Fibroblast of upper back skin (primary cell): ENCODE measurements at places on chromosomes 2 and 18.

DNA sequence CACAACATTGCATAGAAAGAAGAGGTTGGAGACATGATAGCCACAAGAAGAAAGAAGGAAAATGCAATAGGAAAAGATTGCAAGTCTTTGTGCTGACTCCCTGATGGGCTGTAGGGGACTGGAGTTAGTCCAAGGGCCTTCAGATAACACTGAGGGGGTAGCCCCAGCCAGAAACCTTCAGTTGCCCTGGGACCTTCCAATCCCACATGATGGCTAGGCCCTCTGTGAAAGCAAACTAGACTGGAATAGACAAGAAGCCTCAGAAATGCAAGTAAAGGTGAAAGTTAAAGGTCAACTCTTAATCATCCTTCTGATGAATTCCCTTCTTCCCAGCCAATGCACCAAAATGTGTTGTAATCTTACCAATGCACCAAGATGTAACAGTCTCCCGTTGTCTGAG, 19.2 kb downstream of the CMPK2 start:
- no peak for DNase-seq

- no peak for DNase-seq
Measured at GRCh38 chr2:121521359-121521758, 9.3 kb upstream of the RNU4ATAC start.

GRCh38 chr2:121273116-121273515, 11.9 kb downstream of the TFCP2L1 start:
- no peak for DNase-seq

DNA sequence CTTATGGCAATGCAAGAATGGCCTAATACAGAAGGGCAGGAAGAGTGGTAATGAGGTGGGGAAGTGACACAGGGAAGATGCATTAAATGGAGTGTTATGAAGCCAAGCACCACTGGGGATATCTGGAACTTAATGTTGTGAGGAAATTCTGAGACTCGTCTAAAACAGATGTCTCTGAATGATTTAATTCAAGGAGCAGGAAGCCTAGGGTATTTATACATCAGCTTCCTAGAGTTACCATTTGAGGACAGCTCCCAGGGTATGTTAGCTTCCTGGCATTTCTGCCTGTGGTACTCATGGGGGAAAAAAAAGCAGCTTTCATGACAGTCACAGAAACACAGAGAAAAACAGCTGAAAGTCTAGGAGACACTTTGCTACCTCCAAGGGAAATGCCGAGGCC, 989.5 kb downstream of the CBLN2 start:
- no peak for DNase-seq

DNA sequence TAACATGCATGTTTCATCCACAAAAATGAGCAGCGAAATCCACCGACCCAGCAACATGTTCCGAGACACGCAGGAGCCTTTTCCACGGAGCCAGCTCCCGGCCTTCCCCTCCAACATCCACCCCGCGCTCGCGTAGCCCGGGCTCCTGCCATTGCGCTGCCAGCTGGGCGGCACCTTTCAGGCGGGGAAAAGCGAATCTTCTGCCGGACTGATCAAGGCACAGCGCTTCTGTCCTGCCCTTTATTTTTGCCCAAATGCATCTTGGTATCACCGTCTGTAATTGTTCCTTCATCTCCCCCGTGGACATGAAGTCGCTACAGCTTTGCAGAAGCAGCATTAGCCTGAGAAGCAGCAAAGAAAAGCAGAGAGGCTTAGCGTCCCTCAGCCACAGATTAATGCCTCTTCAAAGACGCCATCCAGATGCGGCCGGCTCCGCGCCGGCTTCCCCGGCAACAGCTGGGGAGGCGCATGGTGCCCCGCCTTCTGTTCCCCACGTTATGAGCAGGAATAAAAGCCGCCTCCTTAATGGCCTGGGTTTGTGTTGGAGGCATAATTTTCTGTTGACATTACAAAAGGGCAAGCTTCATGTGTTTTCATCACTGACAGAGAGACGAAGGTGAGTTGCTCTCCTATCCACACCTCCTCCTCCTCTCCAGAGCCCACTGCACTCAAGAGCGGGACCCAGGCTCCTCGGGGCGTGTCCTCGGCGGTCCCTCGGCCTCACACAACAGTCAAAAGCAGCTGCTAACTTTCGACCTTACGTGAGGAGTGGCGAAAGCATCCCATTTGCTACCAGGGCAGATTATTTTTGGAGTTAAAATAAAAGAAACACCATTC, 122.1 kb upstream of the SALL3 start:
- no peak for DNase-seq

- no peak for DNase-seq
Measured at GRCh38 chr18:33573193-33573592, 4.8 kb upstream of the ASXL3 start.

DNA sequence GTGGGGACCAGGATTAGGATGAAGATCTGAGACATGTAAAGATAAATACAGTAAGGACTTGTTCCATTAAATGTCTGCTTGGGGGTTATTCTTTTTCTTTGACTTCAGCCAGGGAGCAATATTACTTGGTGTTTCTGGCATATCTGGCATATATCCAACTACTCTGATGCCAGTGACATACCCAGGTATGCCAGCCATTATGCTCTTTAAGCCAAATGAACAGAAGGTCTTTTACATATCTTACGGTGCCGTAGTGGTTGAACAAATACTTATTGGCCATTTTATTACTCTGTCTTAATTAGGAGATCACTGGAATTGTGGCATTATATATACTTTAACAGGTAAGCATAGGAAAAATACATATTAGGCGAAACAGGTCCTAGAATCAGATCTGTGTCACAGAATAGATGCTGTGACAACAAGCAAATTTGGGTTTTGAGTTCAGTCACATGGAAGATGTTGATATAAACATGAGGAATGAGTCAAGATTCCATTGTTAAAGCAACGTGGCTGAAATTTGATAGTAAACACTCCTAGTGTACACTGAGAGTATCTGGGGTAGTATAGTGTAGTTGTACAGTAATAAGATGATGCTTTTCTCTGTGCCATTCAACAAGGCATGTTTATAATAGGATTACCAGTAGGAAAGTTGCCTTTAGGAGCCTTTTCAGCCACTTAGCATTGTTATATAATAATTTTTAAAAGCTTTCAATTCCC, 62.6 kb downstream of the KCTD18 start:
- no peak for DNase-seq

- DNase-seq: peak; percentile 87
Measured at GRCh38 chr2:173553593-173553992, 198.9 kb downstream of the CDCA7 start.
